WERI-Rb-1 (cell line): ENCODE measurements at places on chromosomes 11 and 22.

DNA sequence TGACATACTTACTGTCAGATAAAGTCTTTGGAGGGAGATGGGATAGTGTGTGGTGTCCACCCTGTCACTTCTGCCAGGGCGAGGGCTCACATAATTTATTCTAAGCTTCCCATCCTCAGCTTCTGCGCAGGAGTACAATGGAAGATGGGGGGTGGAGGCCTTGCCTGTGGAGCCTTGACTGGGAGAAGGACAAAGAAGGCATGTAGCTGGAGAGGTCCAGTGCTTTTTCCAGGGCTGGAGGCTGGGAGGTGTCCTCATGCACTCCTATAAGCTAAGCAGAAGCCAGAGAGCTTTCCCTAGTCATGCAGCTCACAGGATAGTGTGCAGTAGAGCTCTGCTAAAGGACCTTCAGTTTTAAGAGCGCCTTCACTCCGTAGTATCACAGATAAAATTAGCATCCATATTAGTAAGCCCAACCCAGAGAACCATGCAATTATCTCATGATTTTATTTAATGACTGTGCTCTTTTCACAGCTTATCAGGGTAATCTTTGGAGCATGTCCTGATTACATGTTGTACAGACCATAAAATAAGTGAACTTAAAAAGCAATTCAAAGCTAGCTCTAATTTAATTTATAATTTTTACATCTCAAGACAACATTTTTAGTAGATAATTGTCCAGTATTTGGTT, 148.3 kb downstream of the TEAD1 start:
- no peak for DNase-seq

DNA sequence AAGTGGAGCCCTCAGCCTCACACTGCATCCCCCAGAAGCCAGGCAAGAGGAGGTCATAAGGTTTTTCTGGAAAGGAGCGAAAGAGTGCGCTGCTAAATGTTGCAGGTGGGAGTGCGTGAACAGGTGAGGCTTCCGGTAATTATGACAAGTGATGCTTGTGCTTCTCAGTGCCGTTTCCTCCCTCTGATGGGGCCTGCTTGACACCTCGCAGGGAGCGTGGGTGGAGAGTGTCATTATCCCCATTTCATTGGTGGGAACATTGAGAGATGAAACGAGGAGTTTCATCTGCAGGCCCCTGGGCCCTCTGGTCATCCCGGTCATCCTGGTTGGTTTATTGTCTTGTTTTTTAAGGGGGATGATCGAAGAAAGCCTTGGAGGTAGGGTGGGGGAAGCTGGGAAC, 57.5 kb downstream of the BCR start:
- DNase-seq: no peak

- no peak for DNase-seq
These were observed 26.6 kb downstream of the RAB30 start for GRCh38 chr11:83044958-83045712.

- DNase-seq: no peak
These were observed 44.1 kb downstream of the FANCF start for GRCh38 chr11:22581354-22582150.
